ENCODE measurements at places on chromosomes 5 and 9.

GRCh38 chr5:73728493-73729273, 102.7 kb downstream of the ARHGEF28 start:
- DNase-seq: no peak

DNA sequence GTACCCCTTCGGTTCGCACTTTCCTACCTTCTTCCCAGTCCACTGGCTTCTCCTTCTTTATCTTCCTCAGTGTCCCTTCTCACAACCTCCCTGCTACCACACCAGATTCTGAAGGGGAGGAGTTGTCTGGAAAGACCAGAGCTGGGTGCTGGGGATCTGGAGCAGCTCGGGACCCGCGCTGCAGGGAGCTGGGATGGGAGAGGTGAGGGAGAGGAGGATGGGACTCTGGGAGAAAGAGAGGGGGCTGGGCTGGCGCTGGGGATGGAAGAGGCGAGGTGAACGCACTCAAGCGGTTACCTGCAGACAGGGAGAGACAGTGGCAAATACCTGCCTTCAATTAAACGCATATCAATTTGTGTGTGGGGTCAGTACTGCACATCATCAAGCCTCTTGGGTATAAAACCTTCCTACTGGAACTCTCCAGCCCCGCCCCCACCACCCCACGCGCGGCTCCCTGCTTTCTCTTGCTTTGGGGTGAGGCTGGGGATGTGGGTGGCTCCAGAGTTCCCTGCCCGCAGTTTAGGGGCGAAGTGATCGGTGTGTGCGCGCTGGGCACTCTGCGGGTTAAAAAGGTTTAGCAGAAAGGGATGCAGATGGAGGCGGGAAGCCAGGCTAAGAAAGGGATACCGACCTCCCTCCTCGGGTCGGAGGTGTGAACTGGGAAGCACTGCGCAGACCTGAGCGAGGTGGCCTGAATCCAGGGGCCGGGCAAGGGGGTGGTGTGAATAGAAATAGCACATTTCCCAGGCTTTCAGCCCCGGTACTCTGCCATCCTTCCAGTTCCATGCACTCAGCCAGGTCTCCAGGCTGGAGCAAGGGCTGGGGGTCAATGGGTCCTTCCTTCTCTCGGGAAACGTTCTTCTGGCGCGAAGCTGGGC, 977 bp upstream of the PAM start:
- DNase-seq: no peak

DNA sequence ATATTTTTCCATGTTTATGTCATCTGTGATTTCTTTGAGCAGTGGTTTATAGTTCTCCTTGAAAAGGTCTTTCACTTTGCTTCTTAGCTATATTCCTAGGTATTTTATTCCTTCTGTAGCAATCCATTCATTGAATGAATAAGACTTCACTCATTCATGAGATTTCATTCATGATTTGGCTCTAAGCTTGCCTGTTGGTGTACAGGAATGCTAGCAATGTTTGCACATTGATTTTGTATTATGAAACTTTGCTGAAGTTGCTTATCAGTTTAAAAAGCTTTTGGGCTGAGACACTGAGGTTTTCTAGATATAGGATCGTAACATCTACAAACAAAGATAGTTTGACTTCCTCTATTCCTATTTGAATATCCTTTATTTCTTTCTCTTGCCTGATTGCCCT, 15.9 kb downstream of the RLN2 start:
- no peak for DNase-seq

- DNase-seq: no peak
Observed at GRCh38 chr9:70830618-70831017, 290.8 kb downstream of the TRPM3 start.

DNA sequence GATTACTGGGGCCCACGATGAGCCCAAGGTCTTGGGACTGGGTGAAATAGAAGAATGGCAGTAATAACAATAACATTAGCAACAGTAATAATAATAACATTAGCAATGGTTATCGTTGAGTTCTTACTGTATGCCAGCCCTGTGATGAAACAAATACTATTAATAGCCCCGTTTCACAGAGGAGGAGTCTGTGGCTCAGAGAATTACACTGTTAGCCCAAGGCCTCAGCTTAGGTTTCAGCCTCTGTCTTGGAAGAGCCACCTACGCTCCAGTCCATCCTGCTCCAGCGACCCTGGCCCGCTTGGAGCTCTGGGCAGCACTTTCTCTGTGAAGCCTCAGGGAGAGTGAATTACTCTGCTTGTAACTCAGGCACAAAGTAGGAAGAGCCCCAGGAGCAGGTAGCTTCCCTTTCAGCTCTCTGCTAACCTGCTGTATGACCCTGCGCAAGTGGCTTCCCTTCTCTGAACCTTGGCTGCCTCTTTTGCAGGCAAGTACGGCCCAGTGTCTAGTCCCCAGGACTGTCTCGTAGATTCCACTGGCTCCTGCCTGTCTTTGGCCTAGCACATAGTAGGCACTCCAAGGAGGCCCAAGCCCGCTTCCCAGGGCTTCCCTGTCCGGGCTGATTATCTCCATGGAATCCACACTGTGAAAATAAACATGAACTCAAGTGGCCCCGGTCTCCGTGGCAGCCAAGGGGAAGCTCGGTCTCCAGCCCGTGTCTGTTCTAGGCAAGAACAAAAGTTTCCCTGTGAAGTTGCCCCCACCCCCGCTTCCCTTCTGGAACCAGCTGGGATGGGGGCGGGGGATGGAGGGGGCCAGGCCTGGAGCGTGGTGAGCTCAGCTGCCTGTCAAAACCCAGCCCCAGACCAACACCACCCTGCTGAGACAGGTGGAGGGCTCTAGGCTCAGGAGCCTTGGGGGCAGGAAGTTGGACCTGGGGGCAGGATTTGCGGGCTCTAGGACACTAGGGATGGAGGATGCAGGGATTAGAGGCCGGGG, 26.2 kb upstream of the LMX1B start:
- no peak for DNase-seq

GRCh38 chr5:139458580-139459407, 3.7 kb downstream of the ECSCR start:
- DNase-seq: peak; percentile 54

- no peak for DNase-seq
Observed at GRCh38 chr5:162268694-162269481, 201.3 kb downstream of the GABRG2 start.

DNA sequence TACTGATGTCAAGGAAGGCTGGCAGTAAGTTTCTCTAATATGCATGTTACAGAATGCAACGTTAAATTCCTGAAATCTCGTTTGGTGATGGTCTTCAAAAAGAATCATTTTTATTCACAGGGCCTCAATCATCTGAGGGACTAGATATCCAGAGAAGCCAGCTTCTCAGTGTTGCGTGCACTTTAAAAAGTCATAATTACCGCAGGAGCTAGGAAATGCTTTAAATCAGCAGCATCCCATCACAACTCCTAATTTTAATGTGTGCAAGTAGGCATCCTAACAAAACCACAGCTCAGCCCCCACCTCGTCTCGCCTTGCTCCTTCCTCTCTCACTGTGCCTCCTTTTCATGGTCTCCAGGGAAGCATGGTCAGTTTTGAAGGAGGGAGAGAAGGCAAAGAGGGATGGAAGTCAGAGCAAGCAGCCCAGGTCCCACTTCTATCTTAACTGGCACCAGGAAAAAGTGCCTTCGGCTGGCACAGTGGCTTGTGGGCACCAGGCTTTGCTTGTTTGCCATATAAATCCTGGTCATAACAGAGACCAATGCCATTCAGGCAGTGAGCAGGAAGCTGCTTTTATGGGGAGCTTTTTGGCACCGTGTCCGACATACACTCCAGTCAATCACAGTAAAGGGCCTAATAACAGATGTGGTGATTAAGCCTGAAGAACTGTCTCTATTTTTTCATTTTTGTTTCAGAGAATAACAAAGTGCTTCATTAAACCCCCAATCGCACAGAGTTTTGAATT, 21.4 kb downstream of the MEGF10 start:
- peak; percentile 46 for DNase-seq

DNA sequence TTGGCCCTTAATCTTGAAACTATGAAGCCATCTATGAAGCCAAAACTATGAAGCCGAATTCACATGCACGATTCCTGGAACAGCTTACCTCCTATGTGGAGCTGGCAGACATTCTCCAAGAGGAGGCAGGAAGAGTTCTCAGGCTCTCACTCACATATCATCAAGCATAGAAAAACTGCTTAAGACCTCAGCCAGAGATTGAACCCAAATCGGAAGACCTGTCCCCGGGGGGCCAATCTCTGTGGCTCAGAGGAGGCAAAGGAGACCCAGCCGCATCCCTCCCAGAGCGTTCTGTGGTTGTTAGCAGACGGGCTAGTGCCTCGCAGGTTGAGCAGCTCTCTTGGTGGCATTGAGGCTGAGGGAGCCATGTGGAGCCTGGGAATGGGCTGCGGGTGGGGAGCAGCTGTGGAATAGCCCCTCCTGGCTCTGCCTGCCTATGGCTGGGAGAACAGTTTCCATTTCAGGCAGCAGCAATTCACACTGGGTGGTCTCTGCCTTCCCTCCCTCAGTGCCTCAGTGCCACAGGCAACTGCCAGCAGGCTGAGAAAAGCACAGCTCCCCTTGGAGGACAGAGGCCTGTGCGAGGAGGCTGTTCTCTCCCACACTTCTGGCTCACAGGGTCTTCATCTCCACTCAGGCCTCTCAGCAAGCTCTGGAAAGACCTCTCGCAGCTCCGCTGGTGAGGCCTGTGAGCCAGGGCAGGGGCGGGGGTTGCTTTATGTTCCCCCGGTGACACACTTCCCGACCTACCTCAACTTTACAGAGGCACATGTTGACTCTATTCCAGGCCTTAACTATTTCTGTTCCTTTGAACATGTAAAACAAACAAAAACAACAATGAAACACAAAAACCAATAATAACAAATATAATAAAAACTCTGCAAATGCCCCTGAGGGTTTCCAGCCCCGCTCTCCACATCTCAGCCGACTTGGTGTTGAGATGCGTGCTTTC, 17.4 kb upstream of the TMEM174 start:
- no peak for DNase-seq

DNA sequence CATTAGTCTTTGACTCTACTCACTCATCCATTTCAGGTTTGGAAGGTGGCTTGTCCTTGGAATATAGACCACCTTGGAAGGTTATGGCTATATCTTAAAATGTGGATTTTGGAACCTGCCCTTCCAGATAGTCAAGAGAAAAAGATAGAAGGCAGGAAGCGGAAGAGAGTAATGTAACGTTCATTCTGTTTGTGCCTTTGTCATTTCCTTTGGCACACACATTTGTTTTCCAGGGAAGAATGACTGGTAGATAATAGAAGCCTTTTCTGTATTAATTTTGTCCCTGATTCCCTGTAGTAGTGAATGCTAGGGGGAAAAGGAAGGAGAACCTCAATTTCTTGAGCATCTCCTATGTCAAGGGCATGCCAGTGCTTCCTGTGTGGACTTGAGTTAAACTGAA, 54.7 kb downstream of the PPIC start:
- no peak for DNase-seq

DNA sequence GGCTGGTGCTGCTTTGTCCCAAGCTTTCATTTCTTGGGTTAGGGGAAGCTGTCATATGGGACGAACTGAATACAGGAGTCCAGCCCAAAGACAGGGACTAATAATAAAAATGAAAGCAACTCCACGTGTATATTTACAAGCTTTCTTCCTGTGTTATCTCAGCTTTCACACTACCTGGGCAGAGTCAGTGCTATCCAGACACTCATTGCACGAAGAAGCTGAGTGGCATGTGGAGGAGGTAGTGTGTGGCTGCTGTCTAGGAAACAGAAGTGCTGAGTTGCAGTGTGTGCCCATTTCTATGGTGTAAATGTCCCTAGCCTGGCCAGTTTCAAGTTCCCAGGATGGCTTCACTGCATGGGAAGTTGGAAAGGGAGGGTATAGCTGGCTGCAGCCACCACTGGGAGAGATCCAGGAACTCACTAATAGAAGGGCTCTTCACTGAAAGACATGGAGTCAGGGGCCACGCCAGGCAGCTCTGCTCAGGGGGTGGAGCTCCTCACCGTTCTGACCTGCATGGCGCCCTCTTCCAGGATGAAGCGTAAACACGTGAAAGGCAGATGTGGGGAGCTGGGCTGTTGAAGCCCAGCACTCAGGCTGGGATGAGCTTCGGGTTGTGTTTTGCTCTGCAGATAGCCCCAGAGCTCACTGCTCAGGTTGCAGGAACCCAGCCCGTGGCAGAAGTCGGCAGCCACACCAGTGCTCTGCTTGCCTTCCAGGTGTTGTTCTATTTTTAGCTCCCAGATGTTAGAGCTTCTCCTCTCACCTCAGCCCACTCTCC, 116.9 kb downstream of the IRX2 start:
- no peak for DNase-seq

DNA sequence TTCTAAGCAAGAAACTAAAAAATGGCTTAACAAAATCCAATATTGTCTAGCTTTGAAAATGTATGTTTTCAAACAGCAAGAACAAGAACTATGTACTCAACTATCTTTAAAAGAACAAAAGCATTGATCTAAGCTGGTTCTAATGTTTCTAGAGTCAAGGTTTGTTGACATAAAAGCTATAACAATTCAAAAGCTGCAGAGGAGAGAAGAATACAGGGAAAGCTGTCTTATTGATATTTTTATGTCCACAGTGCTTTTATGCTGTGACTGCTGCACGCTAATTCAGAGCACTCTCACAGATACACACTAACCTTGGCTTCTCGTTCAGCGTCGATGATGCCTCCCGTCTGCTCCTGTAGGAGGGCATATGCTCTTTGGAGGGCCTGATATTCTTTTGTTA, 129.5 kb upstream of the DPYSL3 start:
- DNase-seq: no peak

Measured in transverse colon (tissue), 4 donors.